ENCODE measurements at places on chromosomes 16 and 17.

DNA sequence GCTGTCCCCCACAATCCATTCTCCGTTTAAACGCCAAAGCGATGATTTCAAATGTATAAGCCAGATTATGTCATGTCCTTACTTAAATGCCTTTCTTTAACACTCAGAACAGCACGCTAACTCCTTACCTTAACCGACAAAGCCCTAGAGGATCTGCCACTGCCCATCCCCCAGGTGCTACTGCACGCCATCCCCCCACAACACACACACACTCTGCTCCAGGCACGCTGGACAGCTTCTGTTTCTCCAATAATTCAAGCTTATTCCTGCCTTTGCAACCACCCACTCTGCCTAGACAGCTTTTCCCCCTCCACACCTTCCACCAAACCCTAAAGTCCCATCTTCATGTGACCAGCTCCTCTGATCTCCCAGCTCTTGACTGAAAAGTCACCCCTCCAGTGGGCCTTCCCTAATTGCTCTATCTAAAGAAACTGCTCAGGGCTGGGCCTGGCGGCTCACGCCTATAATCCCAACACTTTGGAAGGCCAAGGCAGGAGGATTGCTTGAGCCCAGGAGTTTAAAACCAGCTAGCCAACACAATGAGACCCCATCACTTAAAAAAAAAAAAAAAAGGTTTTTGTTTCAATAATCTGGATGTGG is 38.9 kb upstream of the RPL38 start:
- no peak for DNase-seq

- peak; percentile 99 for DNase-seq
These were observed 32.9 kb downstream of the TK2 start for GRCh38 chr16:66516808-66517585.

GRCh38 chr16:64724339-64724738 is 397.5 kb downstream of the CDH11 start:
- no peak for DNase-seq

- no peak for DNase-seq
These were observed 136.0 kb upstream of the TNRC6C start for GRCh38 chr17:77822302-77823030.

DNA sequence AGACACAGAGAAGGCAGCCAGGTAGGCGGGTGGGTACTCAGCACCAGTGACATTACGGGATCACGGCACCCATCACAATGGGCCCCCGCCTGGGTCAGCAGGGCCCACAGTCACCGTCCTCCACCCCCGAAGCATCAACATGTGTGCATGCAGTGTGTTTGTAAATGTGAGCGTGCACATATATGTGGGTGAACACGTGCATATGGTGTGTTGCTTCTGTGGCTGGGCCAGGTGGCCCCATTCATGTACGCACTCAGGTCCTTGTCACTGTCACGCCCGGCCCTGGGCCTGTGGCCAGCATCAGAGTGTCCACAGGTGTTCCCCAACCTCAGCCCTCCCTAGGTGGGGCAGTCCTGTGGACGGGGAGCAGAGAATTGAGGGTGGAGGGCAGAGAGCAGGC is 37.1 kb downstream of the TNFRSF13B start:
- DNase-seq = no peak

GRCh38 chr16:75377729-75378386 is 55.4 kb downstream of the CFDP1 start:
- no peak for DNase-seq

- DNase-seq = no peak
These were observed 8.4 kb upstream of the USP36 start for GRCh38 chr17:78849026-78849425.

DNA sequence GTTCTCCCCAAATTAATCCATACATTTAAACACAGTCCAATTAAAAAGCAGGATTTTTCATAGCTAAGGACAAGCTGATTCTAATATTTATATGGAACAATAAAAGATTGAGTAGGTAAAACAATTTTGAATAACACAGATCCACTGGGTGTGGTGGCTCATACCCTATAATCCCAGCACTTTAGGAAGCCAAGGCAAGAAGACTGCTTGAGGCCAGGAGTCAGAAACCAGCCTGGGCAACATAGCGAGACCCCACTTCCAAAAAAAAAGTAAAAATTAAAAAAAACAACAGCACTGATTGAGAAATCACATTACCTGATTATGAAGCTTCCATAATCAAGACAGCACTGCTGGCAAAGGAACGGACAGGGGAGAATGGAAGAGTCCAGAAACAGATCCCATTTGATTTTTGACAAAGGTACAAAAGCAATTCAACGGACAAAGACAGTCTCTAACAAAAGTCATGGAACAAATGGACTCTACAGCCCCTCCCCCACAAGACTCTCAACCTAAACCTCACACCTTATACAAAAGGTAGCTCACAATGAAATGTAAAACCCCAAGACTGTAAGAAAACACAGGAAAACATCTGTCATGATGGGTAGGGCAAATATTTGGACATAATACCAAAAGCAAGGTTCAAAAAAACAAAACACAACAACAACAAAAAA is 17.9 kb downstream of the USP7 start:
- no peak for DNase-seq

GRCh38 chr16:8808613-8809353 is 11.1 kb downstream of the PMM2 start:
- no peak for DNase-seq

DNA sequence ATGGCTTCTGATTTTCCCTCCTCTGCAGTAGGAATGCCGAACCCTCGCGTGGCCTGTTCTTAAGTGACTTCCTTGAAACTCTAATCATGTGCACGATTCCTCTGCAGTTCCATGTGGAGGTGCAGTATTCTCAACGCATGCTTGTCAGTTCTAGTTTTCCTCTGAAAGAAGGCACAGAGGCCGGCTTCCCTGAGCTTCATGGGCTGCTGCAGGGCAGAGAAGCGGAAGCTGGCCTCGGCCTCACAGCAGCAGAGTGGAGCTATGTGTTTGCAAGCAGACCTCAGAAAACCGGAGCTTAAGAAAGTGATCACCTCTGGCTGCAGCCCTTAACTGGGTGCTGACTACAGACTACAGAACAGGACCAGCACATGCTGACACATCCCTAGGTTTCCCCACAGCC is 500.7 kb downstream of the GRIN2A start:
- DNase-seq = no peak

DNA sequence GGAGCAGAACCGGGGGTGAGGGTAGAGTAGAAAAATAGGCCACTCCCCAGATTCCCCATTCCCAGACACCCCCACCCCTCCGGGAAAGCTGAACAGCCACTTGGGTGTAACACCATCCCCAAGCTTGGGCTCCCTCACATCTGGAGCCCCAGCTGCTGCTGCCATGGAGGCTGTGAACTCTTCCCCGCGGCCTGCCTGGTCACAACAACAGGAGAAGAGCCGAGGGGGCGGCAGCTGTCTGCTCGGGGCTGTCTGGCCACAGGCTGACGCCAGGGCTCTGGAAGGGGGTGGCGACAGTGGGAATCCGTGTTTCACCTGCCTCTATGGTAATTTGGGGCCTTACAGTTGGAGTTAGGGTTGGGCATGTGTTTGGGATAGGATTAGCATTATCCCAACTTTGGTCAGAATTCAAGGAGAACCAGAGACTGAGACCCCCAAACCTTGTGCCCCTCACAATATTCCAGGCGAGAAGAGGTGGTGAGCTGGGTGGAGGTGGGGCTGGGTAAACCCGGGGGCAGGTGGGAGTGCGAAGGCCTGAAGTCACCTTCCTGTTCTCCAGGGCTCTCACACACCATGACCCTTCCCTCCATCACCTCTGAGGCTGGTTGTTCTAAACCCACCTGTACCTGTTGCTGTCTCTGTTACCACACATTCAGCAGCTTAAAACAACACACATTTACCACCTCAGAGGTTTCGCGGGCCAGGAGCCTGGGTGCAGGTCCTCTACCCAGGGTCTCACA is 29.7 kb upstream of the NXPH3 start:
- DNase-seq = no peak

DNA sequence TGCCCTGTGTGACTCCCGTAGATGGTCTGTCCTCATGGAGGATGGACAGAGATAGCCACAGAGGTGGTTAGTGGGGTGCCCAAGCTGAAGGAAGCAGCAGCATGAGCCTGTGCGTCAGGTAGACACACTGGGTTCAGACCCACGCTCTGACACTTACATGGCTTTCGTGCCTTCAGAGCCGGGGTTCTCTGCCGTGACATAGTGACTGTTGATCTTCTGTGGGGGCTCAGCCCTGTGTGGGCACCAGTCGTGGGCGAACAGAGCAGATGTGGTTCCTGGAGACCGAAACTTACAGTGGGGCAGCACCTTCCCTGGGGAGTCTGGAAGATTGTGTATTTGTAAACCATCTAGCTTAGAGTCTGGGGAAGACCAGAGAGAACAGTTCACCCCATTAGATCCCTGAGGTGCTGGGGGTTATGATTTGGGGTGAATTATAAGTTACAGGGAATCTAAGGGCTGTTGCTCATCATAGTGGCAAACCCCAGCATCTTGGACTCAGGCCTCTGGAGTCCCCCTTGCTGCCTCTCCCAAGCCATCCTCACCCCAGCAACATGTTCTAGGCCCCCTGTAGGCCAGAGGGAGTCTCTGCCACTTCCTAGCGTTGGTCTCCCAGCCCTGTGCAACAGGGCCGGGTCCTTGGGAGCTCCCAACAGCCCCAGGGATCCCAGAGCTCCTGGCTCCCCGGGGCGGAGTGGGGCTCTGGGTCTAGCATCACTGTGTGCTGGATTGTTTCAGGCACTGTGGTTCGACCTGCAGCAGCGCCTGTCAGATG is 28.6 kb downstream of the NECAB2 start:
- no peak for DNase-seq

DNA sequence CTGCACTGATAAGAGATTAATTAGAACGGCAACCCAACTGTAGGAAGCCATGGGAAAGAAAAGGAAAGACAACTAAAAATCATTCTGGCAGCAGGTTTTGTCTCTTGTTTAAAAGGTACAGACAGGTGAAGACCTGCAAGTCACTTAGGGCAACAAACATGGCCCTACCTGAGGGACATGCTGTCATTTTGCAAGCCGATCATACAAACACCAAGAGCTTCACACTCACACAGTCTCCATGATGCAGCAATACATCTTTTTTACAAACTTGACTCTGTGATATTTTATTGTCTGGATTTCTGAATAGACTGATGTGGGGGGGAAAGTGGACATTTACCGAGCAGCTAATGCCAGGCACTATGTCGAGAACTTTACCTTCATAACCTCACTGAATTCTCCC is 101.8 kb downstream of the PARN start:
- DNase-seq = no peak

DNA sequence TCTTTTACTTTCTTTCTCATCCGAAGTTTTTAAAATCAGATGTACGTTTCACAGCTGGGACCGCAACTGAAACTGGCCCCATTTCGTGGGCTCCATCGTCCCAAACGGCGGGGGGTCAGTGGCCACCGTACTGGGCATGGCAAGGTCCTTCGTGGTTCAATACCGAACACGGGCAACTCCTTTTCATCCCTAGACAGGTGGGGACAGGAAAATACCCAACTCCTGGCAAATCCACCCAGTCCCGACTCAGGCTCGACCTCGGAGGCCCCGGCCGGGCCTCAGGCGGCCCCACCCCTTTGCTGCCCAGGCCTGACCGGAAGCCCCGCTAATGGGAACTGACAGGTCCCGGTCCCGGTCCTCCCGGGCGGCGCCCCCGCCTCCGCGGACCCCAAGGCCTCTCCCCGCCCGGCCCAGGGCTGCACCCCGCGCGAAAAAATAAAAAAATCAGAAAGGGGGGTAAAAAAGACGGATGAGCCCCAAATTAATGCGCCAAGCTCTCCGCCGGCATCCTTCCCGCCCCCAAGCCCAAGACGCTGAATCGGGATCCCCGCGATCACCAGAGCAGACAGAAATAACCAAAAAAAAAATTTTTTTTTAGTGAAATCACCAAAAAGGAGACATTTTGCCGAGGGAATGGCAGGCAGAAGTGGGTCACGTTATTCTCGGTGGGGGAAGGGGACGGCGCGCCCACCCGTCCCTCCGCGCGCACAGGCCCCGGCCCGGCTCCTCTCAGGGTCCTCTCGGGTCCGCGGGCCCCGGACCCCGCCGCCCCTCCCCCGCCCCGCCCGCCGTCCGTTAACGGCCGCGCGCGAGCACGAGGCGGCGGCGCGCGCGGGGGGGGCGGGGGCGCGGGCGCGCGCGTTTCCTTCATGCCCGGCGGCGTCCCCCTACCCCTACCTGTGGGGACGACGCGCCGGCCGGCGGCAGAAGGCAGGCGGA is 562 bp downstream of the ZC3H7A start:
- peak; percentile 40 for DNase-seq

GRCh38 chr16:11668623-11669379 is 546 bp downstream of the SNN start:
- DNase-seq = no peak

DNA sequence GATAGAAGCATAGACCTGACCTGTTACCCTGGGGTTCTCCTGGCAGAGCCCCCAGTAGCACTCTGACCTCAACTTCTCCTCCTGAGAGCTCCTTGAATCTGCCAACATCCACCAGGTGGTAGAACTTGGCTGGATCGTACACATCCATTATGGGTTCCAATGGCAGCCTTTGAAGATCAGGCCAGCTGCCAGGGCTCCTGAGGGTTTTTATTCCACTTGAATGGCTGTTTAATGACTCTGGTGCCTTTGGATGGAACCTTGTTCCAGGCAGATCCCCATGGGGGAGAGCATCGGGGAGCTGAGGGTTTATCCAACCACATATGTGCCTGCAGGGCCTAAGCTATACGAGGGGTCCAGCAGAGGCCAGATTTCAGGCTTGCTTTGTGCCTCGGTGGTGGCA is 47.1 kb upstream of the CLEC19A start:
- DNase-seq = no peak

GRCh38 chr16:57476546-57477410 is 9.5 kb downstream of the DOK4 start:
- no peak for DNase-seq

GRCh38 chr17:77555121-77555591 is 403.3 kb upstream of the TNRC6C start:
- DNase-seq = no peak

- DNase-seq = no peak
These were observed 15.0 kb downstream of the SLC16A3 start for GRCh38 chr17:82243648-82244412.

DNA sequence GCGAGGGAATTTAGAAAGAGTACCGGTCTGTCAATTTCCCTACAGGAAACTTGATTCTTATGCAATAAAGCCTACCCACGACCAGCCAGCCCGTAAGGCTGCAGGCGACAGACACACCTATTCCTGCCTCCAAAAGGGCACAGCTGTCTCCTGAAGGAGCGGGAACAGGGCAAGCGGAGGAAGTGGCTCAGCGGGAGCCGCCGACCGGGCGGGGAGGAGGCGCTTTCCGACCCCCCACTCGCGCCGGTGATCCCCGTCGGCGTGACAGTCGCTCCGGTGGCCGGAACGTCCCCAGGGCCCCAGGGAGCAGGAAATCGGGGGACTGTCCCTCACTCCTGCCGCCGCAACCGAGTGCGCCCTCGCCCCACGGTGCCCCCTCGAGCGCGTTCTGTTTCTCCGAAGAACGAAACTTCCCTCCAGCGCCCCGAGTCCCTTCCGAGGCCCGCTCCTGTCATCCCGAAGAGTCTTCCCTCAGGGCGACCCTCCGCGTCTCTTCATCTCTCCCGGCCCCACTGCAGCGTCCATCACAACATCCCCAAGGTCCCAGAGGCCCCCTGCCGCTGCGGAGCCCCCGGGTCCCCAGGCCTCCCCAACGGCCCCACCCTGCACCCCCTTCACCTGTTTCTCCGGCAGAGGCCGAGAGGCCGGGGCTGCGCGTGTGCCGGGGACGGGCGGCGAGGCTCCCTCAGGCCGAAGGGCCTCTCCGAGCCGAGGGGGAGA is 421 bp downstream of the STAT3 start:
- peak; percentile 18 for DNase-seq

Measured in MM.1S (cell line).